ENCODE measurements at places on chromosomes 11 and 22. TPM values are rescaled to one million over a fixed set of nuclear protein-coding genes. Genes with fewer than 3 reads are reported as not detected.

- peaks cover 17% of the 10 kb centered on the region for H3K4me1 ChIP-seq
- H3K27me3 ChIP-seq: no peaks in the 10 kb centered on the region
- no peaks in the 10 kb centered on the region for H3K36me3 ChIP-seq
- DNase-seq: no peak
- H3K27ac ChIP-seq: no peak overlapping the region
Measured at GRCh38 chr11:46348566-46349401, 1.5 kb downstream of the DGKZ start.

- peaks cover 5% of the 10 kb centered on the region for H3K36me3 ChIP-seq
- DNase-seq: no peak
- peaks cover 26% of the 10 kb centered on the region for H3K4me1 ChIP-seq
- no peaks in the 10 kb centered on the region for H3K27me3 ChIP-seq
- no peak overlapping the region for H3K4me3 ChIP-seq
- no peak overlapping the region for H3K27ac ChIP-seq
Measured at GRCh38 chr22:46055181-46055875, 78.4 kb upstream of the WNT7B start.

DNA sequence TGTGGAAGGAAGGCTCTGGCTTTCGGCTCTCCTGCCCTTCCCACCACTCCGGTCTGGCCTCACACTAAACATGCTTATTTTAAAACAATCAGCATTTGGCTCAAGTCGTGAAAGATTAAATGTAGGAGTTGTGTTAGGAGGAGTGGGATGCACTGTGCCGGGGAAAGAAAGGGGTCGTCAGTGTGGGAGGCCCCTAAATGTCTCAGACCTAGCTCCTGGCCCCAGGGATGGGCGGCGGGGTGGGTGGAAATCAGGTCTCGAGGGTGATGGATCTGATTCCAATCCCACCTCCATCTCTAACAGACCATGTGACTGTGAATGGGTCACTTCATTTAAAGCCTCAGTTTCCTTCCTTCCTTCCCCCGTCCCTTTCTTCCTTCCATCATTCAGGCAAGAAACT lies 6.9 kb upstream of the SHISAL1 start:
- no peak for DNase-seq
- no peak overlapping the region for H3K27ac ChIP-seq
- no peaks in the 10 kb centered on the region for H3K27me3 ChIP-seq
- H3K36me3 ChIP-seq: no peaks in the 10 kb centered on the region

DNA sequence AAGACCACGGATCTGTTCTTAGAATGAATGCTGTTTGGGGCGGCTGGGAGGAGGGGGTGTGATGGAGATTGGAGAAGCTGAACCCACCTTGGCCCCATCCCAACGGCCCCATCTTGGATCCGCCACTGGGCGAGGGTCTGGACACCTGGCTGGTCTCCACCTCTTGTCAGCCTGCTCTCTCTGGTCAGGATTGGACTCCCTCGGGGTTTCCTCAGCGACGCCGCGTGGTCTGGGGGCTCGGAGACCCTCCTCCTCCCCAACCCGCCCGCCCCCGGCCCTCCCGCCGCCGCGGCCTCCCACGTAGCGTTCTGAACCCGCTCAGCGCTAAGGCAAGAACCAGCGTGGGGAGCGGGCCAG lies 4.3 kb upstream of the FLI1 start:
- H3K36me3 ChIP-seq: no peaks in the 10 kb centered on the region
- peaks cover 68% of the 10 kb centered on the region for H3K27me3 ChIP-seq
- peaks cover 5% of the 10 kb centered on the region for H3K4me1 ChIP-seq
- no peak for DNase-seq

GRCh38 chr11:1780700-1781592 lies 17.2 kb upstream of the CTSD start:
- peaks cover 61% of the 10 kb centered on the region for H3K27me3 ChIP-seq
- peaks cover 3% of the 10 kb centered on the region for H3K4me1 ChIP-seq
- no peaks in the 10 kb centered on the region for H3K36me3 ChIP-seq
- no peak overlapping the region for H3K27ac ChIP-seq
- no peak overlapping the region for H3K4me3 ChIP-seq
- DNase-seq: no peak

DNA sequence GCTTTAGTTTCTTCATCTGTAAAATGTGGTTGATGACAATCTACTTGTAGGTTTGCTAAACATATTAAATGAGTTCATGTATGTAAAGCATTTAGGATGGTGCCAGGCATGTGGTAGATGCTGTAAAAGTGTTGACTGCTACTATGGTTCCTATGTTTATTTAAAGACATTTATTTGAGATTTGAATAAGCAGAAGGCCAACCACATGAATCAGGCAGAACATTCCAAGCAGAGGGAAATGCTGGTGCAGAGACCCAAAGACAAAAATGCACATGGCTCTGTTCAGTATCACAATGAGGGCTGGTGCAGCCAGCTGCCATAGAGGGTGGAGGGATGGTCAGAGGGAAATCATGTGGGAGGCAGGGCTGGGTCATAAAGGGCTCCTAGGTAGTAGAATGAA lies 156.2 kb upstream of the PDGFD start:
- peak; percentile 63 for DNase-seq
- H3K27ac ChIP-seq: no peak overlapping the region
- no peaks in the 10 kb centered on the region for H3K4me1 ChIP-seq
- no peak overlapping the region for H3K4me3 ChIP-seq

GRCh38 chr11:20035701-20036601 lies 124.3 kb downstream of the DBX1 start:
- peaks cover 5% of the 10 kb centered on the region for H3K36me3 ChIP-seq
- no peaks in the 10 kb centered on the region for H3K27me3 ChIP-seq
- H3K4me3 ChIP-seq: no peak overlapping the region
- peaks cover 24% of the 10 kb centered on the region for H3K4me1 ChIP-seq
- no peak overlapping the region for H3K27ac ChIP-seq
- peak; percentile 99 for DNase-seq

GRCh38 chr11:66495401-66495854 lies 15.0 kb upstream of the BBS1 start:
- no peak overlapping the region for H3K27ac ChIP-seq
- no peak overlapping the region for H3K4me3 ChIP-seq
- peaks cover 39% of the 10 kb centered on the region for H3K36me3 ChIP-seq
- H3K4me1 ChIP-seq: peaks cover 2% of the 10 kb centered on the region
- no peaks in the 10 kb centered on the region for H3K27me3 ChIP-seq

- H3K36me3 ChIP-seq: peaks cover 40% of the 10 kb centered on the region
- peaks cover 50% of the 10 kb centered on the region for H3K4me1 ChIP-seq
- H3K27me3 ChIP-seq: no peaks in the 10 kb centered on the region
- H3K4me3 ChIP-seq: no peak overlapping the region
- DNase-seq: peak; percentile 59
Measured at GRCh38 chr11:122163053-122163819, 47.2 kb upstream of the BLID start.

GRCh38 chr11:71119656-71120269 lies 132.6 kb downstream of the SHANK2 start:
- no peak overlapping the region for H3K27ac ChIP-seq
- 0 out of 2 replicates have a peak, but pooled peaks cover 2% of the 10 kb centered on the region for H3K36me3 ChIP-seq
- H3K4me1 ChIP-seq: no peaks in the 10 kb centered on the region

DNA sequence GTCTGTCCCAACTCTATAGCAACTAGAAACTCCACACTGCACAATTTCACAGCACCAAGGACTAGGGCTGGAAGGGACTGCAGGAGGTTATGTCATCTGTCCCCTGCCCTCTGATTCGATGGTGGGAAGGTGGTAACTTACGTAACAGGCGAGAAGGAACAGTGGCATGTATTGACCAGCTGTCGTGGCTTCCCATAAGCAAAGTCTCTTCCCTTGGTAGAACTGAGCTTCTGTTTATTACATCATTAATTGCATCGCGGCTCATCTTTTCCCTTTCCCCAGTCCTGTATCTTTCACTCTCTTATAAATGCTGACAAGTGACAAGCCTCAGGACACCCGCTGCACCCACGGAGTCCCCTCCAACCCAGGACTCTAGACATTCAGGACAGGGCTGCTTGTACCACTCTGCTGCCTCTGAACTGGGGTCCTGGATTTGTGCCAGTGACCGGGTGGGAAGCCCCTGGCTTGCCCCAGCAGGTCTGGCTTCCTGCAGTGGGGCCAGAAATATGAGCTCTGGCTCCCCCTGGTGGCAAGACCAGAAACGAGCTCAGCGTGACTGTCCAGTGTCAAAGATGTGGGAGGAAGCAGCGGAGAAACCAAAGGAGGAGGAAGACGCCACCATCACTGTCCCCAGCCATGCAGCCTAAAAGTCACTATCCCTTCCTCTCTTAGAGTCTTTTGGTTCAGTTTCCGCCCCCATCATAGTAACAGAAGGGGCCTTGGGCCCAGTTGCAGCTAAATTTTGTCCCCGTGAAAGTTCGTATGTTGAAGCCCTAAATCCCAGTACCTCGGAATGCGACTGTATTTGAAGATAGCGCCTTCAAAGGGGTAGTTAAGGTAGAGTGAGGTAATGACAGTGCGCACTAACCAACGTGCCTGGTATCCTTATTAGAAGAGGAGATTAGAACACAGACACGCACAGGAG lies 84.5 kb downstream of the ISX start:
- no peaks in the 10 kb centered on the region for H3K36me3 ChIP-seq
- peaks cover 4% of the 10 kb centered on the region for H3K27me3 ChIP-seq
- H3K4me3 ChIP-seq: no peak overlapping the region
- no peak overlapping the region for H3K27ac ChIP-seq
- H3K4me1 ChIP-seq: no peaks in the 10 kb centered on the region
- DNase-seq: peak; percentile 42

GRCh38 chr22:48045369-48045768 lies 1282.9 kb downstream of the TBC1D22A start:
- no peak for DNase-seq
- H3K4me3 ChIP-seq: no peak overlapping the region
- no peak overlapping the region for H3K27ac ChIP-seq
- no peaks in the 10 kb centered on the region for H3K4me1 ChIP-seq
- H3K27me3 ChIP-seq: no peaks in the 10 kb centered on the region

GRCh38 chr22:32729412-32729811 lies 72.1 kb upstream of the TIMP3 start:
- H3K4me3 ChIP-seq: no peak overlapping the region
- peaks cover 2% of the 10 kb centered on the region for H3K27me3 ChIP-seq
- H3K36me3 ChIP-seq: no peaks in the 10 kb centered on the region
- no peak for DNase-seq

- H3K36me3 ChIP-seq: no peaks in the 10 kb centered on the region
- H3K27ac ChIP-seq: no peak overlapping the region
- peak; percentile 46 for DNase-seq
- no peaks in the 10 kb centered on the region for H3K4me1 ChIP-seq
- H3K4me3 ChIP-seq: no peak overlapping the region
Measured at GRCh38 chr22:43889860-43890253, 2.0 kb downstream of the PNPLA5 start.

- no peak for DNase-seq
- H3K4me1 ChIP-seq: peaks cover 44% of the 10 kb centered on the region
- H3K4me3 ChIP-seq: no peak overlapping the region
- H3K36me3 ChIP-seq: no peaks in the 10 kb centered on the region
Measured at GRCh38 chr22:43827926-43828724, 16.0 kb upstream of the EFCAB6 start.

- H3K4me3 ChIP-seq: no peak overlapping the region
- no peaks in the 10 kb centered on the region for H3K27me3 ChIP-seq
- H3K4me1 ChIP-seq: no peaks in the 10 kb centered on the region
- no peak overlapping the region for H3K27ac ChIP-seq
- peak; percentile 32 for DNase-seq
Measured at GRCh38 chr11:134244593-134244992, 8.6 kb downstream of the THYN1 start.

- peaks cover 38% of the 10 kb centered on the region for H3K36me3 ChIP-seq
- peak overlapping the region; percentile 64 for H3K27ac ChIP-seq
- H3K27me3 ChIP-seq: no peaks in the 10 kb centered on the region
- peaks cover 64% of the 10 kb centered on the region for H3K4me1 ChIP-seq
- H3K4me3 ChIP-seq: no peak overlapping the region
Measured at GRCh38 chr11:35162745-35163144, 23.8 kb downstream of the CD44 start.

CYTH4 gene
- 0.28 TPM for total RNA-seq

MOV10L1 gene
- 0.72 TPM for total RNA-seq

APOBEC3G gene
- 6.7 TPM for total RNA-seq

CARD18 gene
- not detected for total RNA-seq

EXPH5 gene
- total RNA-seq: 0.56 TPM

OR5B21 gene
- total RNA-seq: not detected

HEPHL1 gene
- total RNA-seq: under 0.01 TPM

CLP1 gene
- 26.7 TPM for total RNA-seq

ZNF74 gene
- total RNA-seq: 7.5 TPM

KRTAP5-1 gene
- not detected for total RNA-seq
